ENCODE measurements at places on chromosomes 12 and 14.

DNA sequence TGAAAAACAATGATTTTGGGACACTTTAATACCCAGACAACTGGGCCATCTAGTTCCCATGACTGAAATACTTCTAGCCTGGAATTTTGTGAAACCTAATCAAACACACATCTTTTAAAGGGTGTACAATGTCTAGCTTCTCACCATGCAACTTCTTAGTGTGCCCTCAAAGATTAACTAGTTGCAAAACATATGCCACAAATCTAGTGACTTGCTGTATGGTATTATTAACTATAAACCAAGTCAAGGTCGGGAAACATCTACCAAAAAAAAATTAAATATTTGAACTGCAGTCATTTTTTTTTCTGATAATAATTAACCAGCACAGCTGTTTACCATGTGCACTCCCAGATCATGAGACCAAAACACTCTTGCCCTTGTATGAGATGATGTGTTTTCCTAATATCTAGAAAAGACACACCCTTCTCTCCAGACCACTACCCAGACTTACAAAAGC is 171.8 kb upstream of the FOXN3 start:
- no peak for DNase-seq

DNA sequence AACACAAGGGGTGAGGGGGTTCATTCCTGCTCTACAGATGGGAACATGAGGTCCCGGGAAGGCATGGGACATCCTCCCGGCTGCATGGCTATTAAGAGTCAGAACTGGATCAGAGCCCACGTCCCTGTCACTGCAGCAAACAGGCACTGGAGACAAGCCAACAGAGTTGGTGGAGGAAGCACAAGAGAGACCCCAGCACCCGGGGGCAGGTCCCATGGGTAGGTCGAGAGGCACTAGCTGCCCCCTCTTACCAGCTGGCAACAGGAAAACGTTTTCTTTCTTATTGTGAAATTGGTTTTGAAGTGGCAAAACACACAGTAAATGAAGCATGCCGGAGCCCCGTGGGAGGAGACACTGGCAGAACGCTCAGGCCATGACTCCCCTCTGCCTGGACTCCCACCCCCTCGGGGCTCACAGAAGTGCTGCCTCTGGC is 43.6 kb downstream of the SYNE3 start:
- no peak for DNase-seq

- no peak for DNase-seq
Observed at GRCh38 chr14:89699071-89699470, 255.5 kb downstream of the EFCAB11 start.

- no peak for DNase-seq
Observed at GRCh38 chr12:132702640-132703039, 8.0 kb upstream of the PGAM5 start.

DNA sequence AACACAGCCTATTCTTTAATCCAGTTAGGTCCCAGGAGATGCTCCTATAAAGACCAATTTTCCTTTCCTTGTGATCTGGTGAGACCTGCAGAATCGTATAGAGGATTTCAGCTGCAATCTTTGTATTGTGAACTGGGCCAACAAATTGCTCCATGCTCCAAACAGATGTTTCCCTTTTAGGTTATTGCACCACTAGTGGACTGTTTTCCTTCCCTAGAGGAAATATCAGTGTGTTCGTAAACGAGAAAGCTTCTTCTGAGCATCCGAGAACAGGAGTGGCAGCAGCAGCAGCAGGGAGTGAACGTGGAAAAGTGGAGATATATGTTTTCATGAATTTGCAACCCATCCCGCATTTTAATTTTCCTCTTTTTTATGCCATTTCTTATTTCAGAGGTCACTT is 344.1 kb upstream of the PDE3A start:
- no peak for DNase-seq

DNA sequence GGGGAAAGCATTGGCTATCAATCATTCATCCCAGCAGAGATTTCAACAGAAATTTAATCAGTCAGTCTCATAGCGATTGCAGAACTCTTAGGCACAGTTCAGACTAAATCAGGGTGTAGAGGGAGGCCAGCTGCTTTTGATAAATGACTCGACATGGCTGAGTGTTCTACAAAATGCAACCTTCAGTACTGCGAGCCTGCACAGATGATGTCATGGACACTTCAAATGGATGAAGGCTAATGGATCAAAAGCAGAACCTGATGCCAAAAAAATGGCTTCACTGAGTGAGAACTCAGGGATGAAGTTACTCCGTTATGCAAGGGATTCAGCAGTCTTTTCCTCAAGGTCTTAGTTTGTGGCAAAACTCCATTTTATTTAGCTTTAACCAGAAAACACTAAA is 167.3 kb downstream of the DACT1 start:
- DNase-seq, result no peak

GRCh38 chr14:54730156-54730961 is 163.4 kb downstream of the SAMD4A start:
- DNase-seq, result peak; percentile 12

GRCh38 chr14:79408696-79409095 is 802.6 kb downstream of the DIO2 start:
- DNase-seq, result no peak

- no peak for DNase-seq
Observed at GRCh38 chr12:46365951-46366379, 6.6 kb downstream of the SLC38A2 start.

DNA sequence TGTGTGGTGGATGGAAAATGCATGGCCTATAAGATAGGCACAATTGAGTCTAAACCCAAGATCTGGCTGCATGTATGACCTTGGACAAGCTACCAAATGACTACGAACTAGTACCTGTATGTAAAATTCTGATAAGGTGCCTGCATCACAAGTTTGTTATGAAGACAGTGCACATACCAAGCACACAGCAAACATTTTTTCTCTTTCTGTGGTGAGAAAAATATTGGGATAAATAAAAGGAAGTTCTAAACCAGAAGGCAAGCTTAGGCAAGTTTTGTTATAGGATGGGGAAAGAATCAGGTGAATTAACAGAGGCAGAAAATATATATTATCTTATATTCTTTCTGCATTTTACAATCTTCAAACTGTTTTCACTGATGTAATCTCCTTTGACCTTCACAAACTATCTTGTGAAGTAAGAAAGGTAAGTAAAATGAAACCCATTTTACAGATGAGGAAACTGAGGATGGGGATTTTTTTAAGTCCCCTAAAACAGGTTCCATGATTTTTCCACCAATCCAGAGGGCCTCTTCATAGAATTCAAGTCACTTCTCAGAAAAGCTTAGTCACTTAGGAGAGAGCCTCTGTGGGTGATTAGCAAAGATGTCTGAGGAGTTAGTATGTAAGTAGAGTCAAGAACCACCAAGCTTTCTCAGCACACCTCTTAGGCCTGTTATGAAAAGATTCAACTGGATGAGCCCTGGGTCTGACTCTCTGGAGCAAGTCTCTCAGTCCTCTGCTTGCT is 132.0 kb upstream of the RAP1B start:
- DNase-seq, result no peak

DNA sequence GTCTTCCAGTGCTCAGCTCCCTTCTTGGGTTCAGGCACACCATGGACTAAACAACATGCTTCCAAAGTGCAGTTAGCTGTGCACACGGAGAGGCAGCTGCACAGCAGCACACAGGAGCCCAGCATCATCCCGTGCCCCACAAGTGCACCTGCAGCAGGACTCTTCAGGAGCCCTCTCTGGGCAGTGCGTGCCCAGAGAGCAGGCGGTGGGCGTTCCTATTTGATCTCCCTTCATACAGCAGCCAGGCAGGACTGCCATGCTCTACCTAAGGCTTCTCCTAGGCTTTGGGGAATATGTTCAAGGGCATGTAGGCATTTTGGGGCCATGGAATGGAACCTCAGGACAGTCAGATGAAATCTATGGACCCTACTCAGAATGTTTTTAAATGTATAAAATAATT is 35.5 kb downstream of the ANO2 start:
- DNase-seq, result no peak

DNA sequence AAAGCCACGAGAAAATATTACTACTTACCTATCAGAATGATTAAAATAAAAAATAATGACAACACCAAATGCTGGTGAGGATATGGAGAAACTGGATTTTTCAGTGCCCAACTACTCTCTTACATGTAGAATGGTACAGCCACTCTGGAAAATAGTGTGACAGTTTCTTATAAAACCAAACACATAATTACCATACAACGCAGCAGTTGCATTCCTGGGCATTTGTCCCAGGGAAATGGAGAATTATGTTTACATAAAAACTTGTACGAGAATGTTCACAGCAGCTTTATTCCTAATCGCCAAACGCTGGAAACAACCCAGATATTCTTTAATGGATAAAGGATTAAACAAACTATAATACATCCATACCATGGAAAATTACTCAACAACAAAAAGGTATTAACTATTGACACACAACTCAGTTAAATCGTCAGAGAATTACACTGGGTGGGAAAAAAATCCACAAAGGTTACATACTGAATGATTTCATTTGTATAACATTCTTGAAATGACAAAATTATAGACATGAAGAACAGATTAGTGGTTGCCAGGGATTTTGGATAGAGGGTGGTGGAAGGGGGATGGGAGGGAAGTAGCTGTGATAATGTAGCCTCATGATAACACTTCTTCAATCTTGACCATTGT is 35.4 kb downstream of the TAOK3 start:
- DNase-seq, result no peak

- DNase-seq, result no peak
Observed at GRCh38 chr12:107610021-107610859, 75.4 kb upstream of the PWP1 start.

GRCh38 chr12:51048661-51049251 is 629 bp downstream of the LETMD1 start:
- DNase-seq, result no peak

DNA sequence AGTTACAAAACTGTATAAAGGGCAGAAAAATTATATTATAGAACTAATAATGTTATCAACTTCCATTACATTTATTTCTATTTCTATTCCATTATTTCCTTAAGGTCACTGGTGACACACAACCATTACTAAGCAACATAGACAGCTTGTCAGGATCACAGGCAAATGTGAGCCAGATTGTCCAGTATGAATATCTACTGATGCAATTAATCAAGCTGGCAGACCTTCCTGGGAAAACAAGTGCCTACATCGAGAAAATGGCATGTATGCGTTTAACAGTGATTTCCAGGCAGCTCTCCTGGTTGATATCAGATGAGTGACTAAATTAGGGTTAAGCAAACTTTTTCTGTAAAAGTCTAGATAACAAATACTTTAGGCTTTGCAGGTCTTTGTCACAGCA is 36.9 kb upstream of the TSPAN8 start:
- DNase-seq, result no peak

DNA sequence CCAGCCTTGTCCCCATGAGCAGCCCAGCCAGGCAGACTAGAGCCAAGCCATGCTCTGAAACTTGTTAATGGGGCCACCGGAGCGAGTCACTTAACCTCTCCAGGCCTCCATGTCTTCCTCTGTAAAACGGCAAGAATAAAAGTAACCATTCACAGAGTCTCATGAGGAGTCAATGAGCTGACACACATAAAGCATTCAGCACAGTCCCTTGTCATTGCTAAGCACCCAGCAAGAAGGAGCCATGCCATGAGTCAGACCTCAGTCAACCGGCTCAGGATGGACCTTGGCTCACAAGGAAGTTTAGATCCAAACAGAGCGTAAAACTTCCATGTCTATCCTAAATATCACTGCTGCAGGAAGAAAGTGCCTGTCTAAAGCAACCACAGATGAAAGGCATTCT is 10.6 kb downstream of the FICD start:
- DNase-seq, result no peak

- no peak for DNase-seq
Observed at GRCh38 chr14:75010472-75011093, 7.9 kb downstream of the EIF2B2 start.

- DNase-seq, result no peak
Observed at GRCh38 chr12:84757978-84758377, 154.6 kb downstream of the SLC6A15 start.

DNA sequence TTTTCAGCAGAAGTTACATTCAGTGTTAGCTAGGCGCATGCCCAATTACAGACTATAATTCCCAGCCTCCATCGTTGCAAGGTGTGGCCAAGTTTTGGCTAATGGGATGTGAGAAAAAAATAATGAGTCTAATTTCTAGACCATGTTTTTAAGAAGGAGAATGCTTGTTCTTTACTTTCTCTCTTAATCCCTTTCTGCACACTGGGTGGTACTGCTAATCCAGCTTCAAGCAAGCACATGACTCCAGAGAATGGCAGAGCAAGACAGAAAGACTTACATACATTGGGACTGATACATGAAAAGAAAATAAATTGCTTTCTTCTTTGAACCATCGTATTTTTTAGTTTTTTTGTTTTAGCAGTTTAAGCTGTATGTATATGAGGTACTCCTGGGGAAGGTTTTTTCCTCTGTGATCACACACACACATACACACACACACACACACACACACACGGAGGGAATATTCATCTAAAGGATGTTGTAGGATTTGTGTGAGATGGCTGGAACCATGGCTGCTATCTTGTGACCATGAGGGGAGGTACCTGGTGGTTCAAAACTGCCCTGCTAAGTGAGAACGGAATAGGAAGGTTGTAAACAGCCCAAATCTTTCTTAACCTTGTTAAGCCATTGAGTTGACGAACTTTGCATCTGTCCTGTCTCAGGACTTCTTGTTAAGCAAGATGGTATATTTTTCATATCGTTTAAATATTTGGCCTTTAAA is 34.3 kb upstream of the LTA4H start:
- DNase-seq, result no peak

DNA sequence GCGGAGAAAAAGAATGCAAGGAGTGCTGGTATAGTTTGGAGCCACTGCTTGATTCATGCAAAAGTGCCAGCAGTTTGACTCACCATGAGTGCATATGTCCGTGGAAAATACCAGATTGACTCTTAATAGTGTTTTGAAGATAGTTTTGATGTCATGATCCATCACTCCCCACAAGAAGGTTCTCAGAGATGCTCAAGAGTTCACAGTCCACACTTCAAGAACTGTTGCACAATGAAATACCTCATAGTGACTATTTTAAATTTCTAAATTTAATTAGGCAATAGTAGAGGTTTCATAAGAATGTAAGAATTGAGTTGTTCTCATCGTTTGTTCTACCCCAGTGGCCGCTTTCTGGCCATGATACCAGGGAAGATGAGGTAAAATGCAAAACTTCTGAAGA is 286.6 kb upstream of the RGS6 start:
- no peak for DNase-seq

DNA sequence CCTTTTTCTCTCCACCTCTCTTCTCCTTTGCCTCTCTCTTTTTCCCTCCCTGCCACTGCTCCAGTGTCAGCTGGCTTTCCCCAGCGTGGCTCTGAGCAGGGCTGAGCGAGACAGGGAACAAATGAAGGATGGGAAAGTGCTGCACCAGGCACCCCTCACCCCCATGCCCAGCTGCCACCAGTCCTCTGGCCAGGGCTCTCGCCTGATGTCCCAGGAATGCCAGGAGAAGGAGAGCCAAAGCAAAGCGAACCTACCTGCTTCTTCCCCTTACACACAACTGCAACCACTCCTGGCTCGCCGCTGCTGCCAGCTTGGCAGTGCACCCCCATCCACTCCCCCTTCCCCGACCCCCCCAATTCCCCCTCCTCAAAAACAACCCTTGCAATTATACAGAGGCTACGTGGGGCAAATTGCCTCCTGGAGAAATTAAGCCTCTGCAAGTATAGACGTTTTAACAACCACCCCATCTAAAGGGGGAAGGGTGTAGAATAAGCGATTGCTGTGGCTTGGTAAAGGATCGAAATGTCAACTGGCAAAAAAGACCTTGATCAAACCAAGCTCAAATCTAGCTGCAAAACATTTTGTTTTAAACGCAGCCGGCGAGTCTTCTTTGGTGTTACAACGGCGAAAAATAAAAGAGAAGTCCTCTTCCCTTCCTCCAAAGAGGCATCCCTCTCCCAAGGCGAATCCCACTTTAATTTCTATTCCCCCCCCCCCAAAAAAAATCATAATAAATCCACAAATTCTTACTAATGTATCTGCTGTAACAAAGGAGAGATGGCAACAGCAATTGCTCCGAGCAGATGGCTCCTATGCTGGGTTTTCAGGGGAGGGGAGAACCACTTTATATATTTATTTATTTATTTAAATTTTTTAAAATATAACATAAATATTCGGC is 2.9 kb downstream of the BCL11B start:
- no peak for DNase-seq
